ENCODE measurements at places on chromosomes 1 and 21.
A peak's percentile ranks its signal among the peaks of the same experiment; 100 is the strongest.

GRCh38 chr1:31383967-31384366 is 11.1 kb upstream of the FABP3 start:
- H3K36me3 ChIP-seq, result no peaks in the 10 kb centered on the region
- no peak overlapping the region for H3K4me3 ChIP-seq
- H3K4me1 ChIP-seq, result no peaks in the 10 kb centered on the region
- no peak overlapping the region for H3K27ac ChIP-seq
- no peak for DNase-seq

- H3K27ac ChIP-seq, result peak overlapping the region; percentile 90
- H3K36me3 ChIP-seq, result peaks cover 11% of the 10 kb centered on the region
- H3K4me3 ChIP-seq, result peak overlapping the region; percentile 88
- no peak for DNase-seq
- no peaks in the 10 kb centered on the region for H3K27me3 ChIP-seq
- H3K4me1 ChIP-seq, result peaks cover 76% of the 10 kb centered on the region
Measured at GRCh38 chr1:211328084-211328694, 1.6 kb downstream of the TRAF5 start.

DNA sequence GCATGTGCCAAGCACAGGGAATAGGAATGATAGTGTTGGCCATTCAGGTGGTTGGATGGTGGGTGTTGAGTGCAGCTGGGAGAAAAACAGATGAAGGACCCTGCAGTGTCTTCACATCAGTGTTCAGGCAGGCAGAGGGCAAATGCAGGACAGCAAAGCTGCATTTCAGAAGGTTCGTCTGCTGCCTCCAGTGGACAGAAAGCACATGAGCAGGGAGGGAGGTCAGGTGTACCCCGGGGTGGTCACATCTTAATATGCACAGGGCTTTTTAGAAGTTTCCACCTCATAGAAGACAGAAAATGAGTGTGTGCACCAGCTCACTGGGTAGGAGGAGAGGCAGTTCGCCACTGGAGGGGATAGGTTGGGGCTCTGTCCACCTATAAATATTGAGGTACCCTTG is 184.9 kb downstream of the SLC35F3 start:
- H3K4me3 ChIP-seq, result no peak overlapping the region
- DNase-seq, result no peak
- H3K4me1 ChIP-seq, result no peaks in the 10 kb centered on the region
- peaks cover 22% of the 10 kb centered on the region for H3K27me3 ChIP-seq
- no peak overlapping the region for H3K27ac ChIP-seq

GRCh38 chr1:28249866-28250295 is 9.4 kb upstream of the SESN2 start:
- H3K36me3 ChIP-seq, result no peaks in the 10 kb centered on the region
- H3K4me3 ChIP-seq, result no peak overlapping the region
- no peaks in the 10 kb centered on the region for H3K27me3 ChIP-seq

DNA sequence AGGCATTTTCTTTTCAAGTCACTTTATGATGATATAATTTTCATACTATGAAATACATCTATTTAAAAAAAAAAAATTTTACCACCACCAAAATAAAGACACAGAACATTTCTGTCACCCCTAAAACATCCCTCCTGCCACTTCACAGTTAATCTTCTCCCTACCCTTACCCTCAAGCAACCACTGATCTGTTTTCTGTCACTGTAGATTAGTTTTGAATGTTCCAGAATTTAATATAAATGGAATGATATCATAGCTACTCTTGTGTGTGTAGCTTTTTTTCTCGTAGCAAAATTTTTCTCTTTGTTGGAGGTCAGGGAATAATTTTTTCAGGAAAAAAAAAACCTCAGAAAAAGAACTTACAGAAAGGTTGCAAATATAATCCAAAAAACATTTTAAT is 152.7 kb downstream of the RHOU start:
- H3K36me3 ChIP-seq, result no peaks in the 10 kb centered on the region
- no peak for DNase-seq
- H3K27me3 ChIP-seq, result no peaks in the 10 kb centered on the region
- no peak overlapping the region for H3K4me3 ChIP-seq
- H3K27ac ChIP-seq, result no peak overlapping the region

DNA sequence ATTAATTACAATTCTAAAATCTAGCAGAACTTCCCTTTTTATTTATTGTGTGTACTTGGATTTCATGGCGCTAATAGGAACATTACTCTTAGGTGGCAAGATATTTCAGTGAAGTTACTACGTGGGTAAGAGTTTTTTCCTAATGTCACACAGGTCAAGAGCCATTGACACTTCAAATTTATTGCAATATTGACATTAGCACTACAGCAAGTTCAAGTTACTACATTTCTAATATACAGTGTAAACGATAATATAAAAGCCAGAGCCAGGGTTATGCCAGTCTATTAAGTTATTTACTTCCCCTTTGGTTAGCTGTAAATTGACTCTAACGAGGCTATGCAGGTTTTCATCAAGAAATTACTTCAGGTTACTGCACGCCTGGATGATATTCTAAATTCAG is 29.7 kb downstream of the CHODL start:
- no peak overlapping the region for H3K27ac ChIP-seq
- H3K27me3 ChIP-seq, result no peaks in the 10 kb centered on the region
- H3K36me3 ChIP-seq, result no peaks in the 10 kb centered on the region
- no peak for DNase-seq
- no peak overlapping the region for H3K4me3 ChIP-seq
